Activated CD8-positive, alpha-beta memory T cell treated with anti-CD3 and anti-CD28 coated beads for 24 hours (primary cell): ENCODE measurements at places on chromosomes 11 and 22.

DNA sequence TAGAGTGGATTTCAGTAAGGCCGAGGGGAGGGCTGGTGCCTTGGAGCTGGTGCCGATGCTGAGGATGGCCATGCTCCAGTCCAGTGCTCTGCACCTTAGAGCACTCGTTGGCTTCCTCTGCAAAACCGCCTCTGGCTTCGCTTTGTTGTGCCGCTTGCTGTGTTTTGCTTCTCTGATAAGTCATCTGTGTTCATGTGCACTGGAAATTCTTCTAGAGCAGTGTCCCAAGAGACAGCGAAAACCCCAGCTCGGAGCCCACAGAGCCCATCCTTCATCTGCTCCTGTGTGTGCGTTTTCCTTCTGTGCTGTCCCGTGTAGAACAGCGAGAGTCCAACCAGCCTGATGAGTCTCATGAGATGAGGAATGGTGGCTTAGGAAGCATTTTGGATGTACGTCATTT lies 12.1 kb downstream of the FAM118A start:
- DNase-seq = no peak

DNA sequence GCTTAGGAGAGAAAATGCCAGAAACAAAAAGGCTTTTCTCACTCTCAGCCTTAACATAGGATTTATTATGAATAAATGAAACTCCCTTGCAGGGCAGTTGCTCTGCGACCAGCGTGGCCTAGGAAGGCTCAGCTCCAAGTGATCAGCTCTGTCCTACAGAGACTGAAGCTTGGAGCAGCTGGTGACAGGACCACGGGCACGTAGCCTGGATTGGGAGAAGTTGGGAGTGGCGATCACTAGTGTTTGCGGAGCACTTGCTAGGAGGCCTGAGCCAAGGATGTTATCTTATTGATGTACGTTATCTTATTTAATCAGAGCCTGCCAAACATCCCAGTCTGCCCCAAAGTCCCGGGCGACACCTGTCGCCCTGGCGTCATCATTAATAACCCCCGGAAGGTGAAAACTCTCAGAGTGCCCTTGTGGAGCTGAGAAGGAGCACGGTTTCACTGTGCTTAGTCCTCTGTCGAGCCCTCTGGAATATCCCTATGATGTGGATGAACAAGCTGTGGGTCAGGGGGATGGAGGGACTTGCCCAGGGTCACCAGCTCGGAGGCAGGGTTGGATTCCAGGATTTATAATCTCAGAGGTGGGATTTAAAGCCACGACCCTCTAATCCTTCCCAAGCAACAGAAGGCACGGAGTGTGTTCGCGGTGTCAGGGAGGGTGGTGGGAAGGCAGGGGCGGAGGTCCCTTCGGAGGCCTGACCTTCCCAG lies 40.8 kb upstream of the SMIM38 start:
- DNase-seq = no peak

DNA sequence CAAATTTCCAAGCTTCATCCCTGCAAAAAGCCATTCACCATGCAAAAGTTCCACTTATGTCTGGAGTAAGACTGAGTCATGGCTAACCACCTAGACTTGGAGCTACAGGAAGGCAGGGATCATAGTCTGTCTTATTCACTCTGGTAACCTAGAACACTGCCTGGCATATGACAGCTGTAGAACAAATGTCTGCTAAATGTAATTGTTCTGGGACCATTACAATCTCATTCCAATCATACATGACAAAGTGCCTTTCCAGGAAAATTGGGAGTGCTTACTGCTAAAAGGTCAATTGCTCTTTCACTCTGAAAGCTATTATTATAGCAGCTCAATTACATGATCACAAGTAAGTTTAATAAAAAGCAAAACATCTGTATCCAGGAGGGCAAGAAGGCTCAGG lies 99.1 kb upstream of the CHRM4 start:
- DNase-seq = no peak

DNA sequence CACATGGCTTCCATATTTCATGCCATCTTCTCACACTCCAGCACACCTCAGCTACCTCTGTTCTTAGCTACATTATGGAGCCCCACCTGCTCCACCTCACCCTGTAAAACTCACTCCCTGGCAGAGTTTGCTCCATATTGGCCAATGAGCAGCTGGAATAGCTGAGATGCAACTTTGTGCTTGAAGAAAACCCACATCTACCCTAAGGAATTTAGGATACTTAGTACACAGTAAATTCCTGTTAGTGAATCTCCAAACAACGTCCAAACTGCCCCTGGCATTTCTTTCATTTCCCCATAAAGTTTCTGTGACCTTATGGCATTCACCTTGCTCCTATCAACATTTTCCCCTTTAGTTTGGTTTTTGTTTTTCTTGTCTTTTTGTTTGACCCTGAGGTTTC lies 2.2 kb upstream of the VWCE start:
- DNase-seq = no peak

- DNase-seq = no peak
Measured at GRCh38 chr22:26464312-26464711, 19.3 kb downstream of the HPS4 start.

- no peak for DNase-seq
Measured at GRCh38 chr11:68312117-68312779, at the start of gene LRP5. Gene LRP5 (plus strand): TSS chr11:68312591. CDS start chr11:68312715, 124 bp downstream.

DNA sequence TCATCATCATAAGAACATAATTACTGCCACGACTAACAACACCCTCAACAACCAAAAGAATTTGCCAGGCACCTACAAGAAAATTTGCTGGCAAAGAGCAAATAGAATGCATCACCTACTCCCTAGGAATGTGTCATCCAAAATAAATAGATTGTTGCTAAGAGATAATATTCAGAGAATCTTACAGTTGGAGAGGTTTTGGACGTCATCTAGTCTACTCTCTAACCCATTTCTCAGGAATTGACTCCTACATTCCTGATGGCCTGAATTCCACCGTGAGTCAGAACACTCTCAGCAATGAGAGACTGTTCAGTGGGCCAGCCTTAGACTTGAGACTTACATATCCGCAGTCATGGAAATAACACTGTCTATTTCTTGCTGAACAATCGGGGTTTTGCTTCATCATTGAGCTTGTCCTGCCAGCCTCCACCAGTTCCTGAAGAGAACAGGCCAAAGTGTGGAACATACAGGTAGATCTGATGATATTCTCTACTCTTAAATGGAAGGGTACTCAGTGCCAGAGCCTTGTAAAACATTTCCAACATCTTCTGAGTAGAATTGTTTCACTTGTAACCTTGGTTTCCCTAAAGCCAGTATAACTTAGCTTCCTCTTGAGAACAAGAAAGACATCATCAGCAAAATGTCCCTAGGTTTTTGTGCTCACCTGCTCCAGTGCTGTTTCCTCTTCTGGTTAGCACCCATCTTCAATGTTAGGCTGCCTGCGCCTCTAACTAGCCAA lies 8.3 kb downstream of the KIRREL3 start:
- no peak for DNase-seq

DNA sequence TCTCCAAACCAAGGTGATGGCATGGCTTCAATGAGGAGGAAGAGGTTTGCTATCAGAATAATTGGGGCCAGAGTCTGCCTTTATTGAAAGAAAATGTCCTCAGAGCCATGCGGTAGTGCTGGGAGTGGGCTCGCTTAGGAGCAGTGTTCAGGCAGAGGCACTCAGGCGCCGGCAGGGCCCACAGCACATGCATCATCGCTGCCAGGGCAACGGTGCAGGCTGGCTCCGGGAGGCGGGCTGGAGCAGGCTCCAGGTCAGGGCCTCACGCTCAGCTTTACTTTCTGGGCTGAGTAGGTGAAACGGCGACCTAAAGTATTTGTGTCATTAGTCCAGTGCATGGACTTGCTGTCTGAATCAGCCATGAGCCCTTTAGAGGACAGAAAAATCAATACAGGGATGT lies 169.9 kb upstream of the CCDC90B start:
- no peak for DNase-seq
